ENCODE measurements at places on chromosomes 13 and 19.

GRCh38 chr13:28047757-28048388 is 52.5 kb downstream of the FLT3 start:
- DNase-seq = peak; percentile 80

DNA sequence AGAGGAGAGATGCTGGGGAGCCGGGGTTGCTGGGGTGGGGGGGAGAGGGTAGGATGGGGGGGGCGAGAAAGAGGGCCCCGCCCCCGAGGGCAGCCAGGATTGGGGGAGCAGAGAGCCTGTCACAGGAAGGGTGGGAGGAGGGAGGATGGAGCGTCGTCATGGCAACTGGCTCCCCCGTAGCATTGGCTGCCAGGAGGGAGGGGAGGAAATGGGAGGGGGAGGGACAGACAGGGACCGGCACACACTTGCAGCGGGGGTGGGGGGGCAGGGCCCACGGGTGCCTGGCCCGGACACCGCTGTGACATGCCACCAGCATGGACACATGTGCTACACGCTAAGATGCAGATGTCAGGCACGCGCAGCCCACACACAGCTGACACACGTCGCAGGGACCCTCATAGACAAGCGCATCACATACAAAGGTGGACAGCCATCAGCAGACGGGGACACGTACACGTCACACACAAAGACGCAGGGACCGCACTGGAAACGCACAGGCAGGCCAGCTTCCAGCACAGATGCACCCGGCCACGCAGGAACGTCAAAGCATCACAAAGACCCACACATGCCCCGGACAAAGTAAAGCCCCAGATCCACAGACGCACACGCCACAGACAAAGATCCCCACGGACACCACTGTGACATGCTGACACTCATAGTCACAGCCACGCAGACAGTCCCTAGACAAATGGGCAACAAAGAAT is at the start of gene LMTK3:
Gene LMTK3, minus strand, starts transcription at position 36 of the 704 bp plus-strand sequence. CDS start 259 bp downstream, outside the sequence.
- peak; percentile 59 for DNase-seq

DNA sequence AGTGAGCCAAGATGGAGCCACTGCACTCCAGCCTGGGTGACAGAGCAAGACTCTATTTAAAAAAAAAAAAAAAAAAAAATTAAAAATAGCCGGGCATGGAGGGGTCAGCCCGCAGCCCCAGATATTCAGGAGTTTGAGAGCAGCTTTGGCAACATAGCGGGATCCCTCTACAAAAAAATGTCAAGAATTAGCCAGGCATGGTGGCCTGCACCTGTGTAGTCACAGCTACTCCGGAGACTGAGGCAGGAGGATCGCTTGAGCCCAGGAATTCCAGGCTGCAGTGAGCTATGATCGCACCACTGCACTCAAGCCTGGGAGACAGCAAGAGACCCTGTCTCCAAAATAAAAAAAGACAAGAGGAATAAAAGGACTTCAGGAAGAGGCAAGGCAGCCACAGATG is 716 bp downstream of the AP1M2 start:
- no peak for DNase-seq

DNA sequence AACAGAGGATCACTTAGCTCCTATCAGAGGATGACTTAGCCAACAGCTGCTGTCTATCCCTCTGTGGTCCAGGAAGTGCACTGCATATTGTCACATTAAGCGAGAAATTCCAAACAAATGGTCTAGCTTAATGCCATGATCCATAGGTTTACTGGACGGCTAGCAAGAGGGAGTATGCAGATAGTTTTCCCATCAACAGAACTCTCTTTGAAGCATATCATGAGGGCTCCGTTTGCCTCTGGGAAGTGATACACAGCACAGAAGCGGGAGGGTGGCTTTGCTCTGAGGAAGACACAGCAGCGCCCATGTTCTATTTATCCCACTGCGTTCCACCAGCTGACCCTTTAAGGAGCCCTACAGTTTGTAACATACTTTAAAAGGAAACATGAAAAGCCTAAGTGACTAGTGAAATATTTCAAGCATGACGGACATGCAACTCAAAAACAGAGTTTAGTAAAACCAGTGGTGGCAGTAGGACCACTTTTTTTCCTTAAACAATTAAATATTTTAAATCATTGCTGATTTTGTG is 52.7 kb downstream of the COL4A1 start:
- no peak for DNase-seq

DNA sequence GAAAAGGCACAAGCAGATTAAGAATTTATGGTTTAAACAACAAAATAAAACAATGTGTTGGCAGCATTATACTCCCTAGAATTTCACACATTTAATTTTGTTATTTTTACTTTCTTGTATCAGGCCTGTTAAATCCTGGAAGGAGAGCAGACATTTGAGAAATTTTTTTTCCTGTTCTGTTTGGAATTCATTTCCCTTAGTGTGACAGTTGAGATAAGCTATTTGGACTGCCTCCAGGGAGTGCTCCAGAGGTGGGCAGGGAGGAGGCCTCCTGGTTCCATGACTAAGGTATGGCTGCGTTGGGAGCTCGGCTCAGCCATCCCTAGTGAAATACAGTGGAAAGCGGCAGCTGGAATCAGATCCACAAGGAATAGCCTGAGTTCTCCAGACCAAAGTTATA is 185.7 kb downstream of the KCNRG start:
- DNase-seq = no peak

DNA sequence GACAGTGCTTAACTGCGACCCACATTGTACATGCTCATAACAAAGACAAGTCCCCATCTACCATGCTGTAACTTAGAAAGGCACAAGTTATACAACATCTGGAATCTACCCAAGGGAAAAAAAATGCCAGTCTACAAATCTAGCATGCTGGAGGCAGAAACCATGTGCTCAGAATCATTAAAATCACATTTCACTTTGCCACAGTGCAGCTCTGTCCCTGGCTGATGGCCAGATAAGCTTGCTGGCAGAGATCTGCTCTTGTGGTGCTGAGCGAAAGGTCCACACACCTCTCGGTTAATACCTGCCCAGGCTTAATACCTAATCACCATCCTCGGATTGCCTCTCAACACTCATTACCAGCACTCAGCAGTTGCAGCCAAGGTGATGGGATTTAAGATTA is 74.1 kb upstream of the UQCRFS1 start:
- DNase-seq = no peak

- DNase-seq = peak; percentile 48
These were observed 542.3 kb upstream of the ATXN8OS start for GRCh38 chr13:69565334-69565733.

GRCh38 chr19:30731591-30731990 is 359.4 kb downstream of the ZNF536 start:
- DNase-seq = no peak

- DNase-seq = no peak
These were observed 142.5 kb downstream of the ITGBL1 start for GRCh38 chr13:101594936-101595335.

- DNase-seq = no peak
These were observed 180.6 kb upstream of the SOX1 start for GRCh38 chr13:111886217-111886945.

DNA sequence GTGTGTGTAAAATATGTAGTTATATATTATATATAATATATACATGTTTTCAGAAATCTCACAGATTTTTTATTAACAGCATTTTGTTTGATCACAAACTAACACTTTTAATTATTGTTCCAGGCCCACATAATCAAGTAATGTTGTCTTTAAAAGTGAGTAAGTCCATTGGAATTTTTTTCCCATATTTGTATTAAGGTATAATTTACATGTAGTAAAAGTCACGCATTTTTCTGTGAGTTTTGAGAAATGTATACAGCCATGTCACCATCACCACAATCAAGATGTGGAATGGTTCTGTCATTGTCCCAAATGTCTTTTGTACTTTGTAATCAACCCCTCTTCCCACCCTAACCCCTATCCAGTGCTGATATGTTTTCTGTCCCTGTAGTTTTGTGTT is 120.0 kb upstream of the RFC3 start:
- no peak for DNase-seq

GRCh38 chr19:4346020-4346383 is 2.6 kb downstream of the MPND start:
- no peak for DNase-seq

GRCh38 chr19:52786078-52786463 is 520 bp downstream of the ZNF600 start:
- peak; percentile 14 for DNase-seq

DNA sequence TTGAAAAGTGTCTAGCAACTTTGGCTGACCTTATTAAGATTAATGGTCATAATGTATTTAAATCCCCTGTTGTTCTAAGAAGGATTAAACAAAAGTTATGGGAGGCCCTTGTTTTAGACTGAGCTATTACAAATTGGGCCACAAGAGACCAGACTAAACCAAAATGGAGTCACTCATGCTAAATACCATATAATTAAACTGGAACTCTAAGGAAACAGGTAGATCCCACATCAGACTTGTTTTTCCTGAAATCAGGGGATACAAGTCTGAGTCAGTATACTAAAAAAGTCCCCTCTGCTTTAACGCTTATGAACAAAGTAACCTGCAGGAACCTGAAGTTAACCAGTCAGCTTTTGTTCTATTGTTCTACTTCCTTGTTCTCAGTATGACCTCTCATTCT is 305.9 kb upstream of the SGCG start:
- DNase-seq = no peak

GRCh38 chr13:65400702-65401101 is 1829.4 kb downstream of the PCDH9 start:
- DNase-seq = no peak

- no peak for DNase-seq
These were observed 1.6 kb downstream of the HCN2 start for GRCh38 chr19:591099-591958.

- DNase-seq = no peak
These were observed 6.2 kb upstream of the EPOR start for GRCh38 chr19:11390359-11390758.

GRCh38 chr19:5804516-5805461 is at the start of gene NRTN:
TSS of gene NRTN (plus strand) at chr19:5805067. CDS start at chr19:5824166, 19,099 bp downstream.
- DNase-seq = no peak

GRCh38 chr13:37290716-37291505 is 185.4 kb upstream of the CSNK1A1L start:
- DNase-seq = no peak

DNA sequence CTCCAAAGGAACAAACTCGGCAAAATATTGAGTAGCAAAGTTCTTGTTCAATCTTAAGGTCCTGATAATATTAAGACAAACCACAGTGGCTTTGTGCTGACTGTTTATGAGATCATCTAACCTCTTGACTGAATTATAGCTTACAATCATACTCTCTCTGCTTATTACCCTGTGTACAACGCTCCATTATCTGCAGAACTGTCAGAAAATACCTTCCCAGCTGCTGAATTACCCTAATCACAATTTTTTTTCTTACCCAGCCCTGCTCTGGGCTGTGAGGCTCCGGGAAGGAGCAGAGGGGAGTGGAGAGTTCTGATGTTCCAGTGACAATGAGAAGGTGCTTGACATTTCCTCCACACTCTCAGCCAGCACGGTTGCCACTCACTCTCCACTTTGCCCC is 64.8 kb downstream of the DCT start:
- DNase-seq = no peak

DNA sequence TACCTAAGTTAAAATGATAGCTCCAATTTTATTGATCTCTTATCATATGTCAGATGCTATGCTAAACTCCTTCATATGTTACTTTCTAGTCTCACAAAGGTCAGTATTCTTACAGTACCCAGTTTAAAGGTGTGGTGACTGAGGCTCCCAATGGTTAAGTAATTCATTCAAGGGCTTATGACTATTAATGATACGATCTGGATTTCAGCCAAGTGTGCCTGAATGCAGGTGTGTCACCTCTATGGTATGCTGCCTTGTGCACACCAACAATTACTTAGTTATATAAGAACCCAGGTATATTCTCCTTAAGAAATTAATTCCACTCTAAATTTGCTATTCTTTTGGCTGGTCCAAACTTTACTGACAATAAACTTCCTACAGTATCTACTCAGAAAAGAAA is 84.6 kb upstream of the TRPC4 start:
- peak; percentile 8 for DNase-seq

DNA sequence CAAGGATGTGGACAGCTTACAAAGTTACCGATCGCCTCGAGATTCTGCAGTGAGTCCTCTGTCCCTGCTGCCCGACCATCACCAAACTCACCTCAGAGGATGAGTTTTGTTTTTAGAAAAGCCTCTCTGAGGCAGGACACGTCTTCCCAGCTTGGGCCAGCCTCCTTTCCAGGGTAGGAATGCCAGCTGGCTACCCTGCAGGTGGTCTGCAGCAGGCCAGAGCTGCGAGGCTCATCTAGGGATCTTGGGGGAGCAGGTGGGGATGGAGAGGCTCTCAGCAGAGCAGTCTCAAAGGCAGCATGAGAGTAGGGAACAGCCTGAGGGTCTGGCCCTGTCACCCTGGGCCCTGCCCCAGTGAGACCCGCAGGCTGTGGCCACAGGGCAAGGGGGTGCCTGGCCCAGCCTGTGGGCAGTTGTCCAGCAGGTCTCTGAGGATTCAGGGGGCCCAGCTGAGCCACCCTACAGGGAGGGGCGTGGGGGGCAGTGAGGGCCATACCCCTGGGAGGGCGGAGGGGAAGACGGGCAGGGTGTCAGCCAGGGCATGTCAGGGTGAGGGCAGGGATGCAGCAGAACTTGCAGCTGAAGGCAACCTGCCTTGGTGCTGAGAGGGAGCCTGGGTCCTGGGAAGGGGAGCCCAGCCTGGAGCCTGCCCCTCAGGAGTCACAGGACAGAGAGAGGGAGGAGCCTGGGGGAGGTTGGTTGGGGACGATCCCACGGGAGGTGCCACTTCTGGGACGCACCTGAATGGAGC is 57.3 kb upstream of the TPM4 start:
- DNase-seq = no peak

DNA sequence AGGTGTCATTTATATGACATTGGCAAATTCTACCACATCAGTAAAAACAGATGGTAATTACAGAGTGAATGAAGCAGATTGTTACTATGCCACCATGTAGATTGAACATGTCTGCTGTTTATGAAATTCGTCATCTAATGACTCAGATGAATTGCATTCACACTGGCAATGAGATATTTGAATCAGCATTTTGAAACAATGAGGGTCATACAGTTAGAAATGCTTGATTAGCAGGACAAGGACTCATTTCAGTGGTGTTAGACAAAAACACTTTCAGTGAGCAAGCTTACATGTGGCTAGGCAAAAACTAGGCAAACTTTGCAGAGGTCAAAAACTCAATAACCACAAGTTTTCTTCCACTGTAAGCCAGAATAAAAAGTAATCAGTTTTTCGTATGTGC is 1165.0 kb downstream of the SLITRK1 start:
- peak; percentile 47 for DNase-seq

DNA sequence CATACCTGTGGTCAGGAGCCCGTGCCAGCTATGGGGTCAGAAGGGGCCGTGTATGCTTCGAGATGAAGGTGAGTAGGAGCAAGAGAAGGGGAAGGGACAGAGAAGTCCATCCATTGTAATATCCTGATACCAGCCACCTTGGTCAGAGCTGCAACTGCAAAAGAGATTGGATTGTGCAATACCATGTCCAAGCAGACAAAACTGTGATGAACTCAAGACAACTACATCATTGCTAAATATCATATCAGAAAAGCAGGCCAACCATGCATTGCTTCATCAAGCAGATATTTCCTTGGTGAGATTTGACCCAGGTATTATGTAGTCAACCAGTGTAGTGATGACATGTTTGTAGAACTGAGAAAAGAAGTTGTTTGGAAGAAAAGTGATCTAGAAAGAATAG is 12.1 kb downstream of the HNRNPUL1 start:
- DNase-seq = no peak
